ENCODE measurements at places on chromosomes 2 and 18.

DNA sequence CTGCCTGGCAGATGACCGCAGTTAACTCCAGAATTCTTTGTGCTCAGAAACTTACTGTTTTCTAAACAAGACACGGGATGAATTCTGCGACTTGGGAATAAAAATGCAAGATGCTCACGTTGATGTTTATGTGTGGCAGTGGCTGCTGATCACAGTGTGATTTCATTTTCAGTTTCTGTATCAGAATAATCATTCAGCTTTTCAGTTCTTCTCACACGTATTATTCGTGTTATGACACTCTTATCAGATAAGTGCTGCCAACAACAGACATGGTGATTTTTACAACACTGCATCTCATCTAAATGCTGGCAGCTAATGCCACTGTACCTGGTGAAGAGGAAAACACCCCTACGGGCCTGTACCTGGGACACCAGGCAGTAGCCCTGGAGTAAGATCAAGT, 272.9 kb upstream of the REV1 start:
- DNase-seq: no peak

DNA sequence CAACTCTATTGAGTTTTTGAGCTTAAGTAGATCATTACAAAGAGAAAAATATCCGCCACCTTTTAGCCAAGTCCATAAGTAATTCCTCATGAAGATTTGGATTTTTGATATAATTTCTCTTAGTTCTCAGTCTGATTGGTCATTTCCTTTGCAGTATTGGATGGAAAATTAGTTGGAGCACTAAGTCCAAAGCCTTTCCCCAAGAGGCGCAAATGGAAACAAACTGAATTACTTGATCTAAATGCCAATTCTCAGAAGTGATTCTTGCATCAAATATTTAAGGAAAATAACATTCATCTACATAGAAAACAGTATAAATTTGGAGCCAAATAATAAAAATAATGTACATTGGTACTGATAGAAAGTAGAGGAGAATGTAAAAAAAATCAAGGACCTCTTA, 115.6 kb downstream of the CACNB4 start:
- no peak for DNase-seq

DNA sequence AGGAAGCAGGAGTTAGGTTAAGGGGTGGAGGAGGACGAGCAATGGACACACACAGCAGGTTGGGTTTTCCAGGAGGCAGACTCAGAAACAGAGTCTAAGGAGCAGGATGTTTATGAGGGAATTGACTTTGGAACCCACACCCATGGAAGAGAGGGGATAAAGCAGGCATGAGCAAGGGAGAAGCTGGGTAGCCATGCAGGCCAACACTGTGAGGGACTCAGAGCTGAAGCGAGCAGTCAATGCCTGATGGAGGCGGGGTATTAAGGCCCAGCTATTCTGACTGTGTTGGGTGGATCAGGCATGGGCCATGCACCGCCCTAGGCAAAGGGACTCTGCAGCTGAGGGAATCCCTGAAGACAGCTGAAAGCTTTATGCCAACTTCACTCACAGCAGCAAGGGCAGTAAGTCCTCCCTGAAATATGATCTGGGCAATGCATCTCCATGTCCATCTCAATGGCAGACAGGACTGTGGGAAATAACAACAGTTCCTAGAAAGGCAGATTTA, 37.6 kb downstream of the TEX51 start:
- DNase-seq: no peak

DNA sequence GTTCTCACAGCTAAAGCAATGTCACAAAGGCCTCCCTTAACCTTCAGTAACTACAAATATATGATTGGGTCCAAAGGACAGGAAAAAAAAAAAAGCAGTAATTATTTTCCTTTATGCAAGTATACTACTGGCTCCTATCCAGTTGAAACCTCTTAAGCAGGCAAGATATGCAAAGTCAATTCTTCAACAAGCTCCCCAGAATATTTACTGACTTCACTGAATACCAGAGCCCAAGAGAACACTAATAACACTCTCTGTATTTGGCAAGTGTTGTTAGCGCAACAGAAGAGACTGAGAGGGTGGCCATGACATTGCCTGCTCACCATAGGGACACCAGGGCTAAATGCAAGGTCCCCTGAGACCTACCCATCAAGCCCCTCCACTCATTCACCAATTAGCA, 74.5 kb downstream of the AP1S3 start:
- no peak for DNase-seq

DNA sequence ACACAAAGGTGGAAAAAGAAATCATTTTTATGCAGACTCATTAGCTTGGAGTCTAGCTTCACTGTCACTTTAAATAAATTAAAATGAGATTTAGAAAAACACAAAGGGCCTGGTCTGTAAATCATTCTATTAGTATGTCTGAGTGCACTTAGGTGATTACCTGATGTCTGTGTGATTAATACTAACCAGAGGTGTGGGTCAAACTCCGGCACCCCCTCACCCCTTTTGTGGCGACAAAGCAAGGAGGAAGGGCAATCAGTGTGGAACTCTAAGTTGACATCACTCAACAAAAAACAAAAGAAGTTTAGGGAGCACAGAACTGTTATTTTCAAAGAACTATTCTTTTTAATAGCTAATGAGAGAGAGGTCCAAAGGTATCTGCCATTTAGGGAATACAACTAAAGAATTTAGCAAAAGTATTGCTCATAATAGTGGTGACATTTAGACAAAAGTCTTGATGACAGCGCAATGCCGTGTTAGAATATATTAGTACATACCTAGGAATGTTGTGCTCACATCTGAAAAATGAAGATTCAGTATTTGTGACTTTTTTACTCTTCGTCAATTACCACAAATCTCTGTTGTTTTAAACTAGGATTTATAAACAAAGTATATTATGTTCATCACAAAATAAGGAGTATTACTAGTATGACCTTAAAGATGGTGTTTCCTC, 66.3 kb downstream of the ZEB2 start:
- no peak for DNase-seq

- no peak for DNase-seq
Measured at GRCh38 chr2:198315791-198316630, 511.6 kb downstream of the PLCL1 start.

- no peak for DNase-seq
Measured at GRCh38 chr2:68279691-68280090, 27.4 kb upstream of the PPP3R1 start.

- DNase-seq: no peak
Measured at GRCh38 chr18:1078301-1078700, 173.6 kb downstream of the ADCYAP1 start.

GRCh38 chr2:1140389-1141003, 189.8 kb downstream of the SNTG2 start:
- DNase-seq: peak; percentile 30

GRCh38 chr18:6537475-6537874, 122.8 kb upstream of the L3MBTL4 start:
- no peak for DNase-seq

DNA sequence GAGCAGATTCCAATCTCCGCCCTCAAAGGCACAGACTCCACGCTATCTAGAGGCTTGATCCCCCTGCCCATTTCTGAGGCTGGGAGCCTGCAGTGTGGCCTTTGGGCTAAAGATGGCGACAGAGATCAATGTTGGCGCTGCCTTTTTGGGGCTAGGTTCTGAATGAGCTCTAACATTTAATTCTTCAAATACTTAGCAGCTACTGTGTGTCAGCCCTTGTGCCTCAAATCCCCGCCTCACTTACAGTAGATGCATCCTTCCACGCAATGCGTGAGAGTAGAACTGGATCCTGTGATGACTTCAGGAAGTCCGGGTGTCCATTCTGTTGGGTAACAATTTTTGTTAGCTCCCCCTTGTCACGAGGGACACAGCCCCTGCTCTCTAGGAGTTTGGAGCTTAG, 12.4 kb downstream of the IL1F10 start:
- DNase-seq: peak; percentile 19

- DNase-seq: no peak
Measured at GRCh38 chr2:99694331-99694730, 204.5 kb upstream of the REV1 start.

GRCh38 chr2:96530144-96530430, 6.5 kb upstream of the ARID5A start:
- DNase-seq: no peak
